ENCODE measurements at places on chromosomes 1 and 21.

DNA sequence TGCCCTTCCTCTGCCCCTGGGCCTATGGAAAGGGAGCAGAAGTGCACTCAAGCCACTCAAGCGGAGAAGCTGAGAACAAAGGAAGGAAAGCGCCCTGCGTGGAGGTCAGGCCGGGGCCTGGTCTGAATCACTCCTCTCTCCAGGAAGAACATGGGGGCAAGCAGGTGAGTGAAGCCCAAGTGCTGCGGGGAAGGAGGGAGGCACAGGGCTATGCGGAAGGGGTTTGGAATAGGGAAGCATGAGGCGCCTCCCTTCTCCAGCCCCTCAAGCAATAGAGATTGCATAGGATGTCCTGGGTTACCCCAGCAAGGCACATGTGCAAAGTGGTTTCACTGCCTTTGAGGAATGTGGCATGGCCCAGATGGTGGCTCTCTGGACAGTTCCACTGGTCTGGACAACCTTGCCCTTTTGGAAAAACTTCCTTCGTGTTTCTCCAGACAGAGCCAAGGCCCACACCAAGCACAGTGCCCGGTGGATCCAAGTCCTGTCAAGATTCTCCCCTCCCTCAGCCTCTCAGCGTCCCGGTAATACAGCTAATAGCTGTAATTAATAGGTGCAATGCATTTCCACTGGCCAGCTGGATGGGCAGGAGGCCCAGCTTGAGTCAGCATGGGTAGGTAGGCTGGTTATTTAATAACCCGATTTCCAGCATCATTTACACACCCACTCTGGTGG is 13.7 kb downstream of the BLACAT1 start:
- no peak for DNase-seq

DNA sequence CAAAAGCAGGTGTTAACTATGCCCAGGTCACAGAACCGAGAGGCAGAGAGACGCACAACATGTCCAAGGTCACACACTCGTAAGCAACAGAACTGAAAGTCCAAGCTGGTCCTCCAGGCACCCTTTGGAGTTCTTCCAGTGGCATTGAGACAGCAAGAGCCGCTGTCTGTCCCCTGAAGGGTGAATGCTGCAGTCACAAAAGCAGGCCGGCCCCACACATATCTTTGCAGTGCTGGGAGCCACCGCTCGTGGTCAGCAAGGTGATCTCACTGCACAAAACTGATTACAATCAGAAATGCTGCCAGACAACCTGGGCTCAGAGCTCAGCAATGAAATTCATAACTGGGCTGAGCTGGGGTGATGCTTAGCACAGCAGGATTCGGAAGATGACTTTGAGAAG is 47.4 kb upstream of the RAB4A start:
- no peak for DNase-seq

DNA sequence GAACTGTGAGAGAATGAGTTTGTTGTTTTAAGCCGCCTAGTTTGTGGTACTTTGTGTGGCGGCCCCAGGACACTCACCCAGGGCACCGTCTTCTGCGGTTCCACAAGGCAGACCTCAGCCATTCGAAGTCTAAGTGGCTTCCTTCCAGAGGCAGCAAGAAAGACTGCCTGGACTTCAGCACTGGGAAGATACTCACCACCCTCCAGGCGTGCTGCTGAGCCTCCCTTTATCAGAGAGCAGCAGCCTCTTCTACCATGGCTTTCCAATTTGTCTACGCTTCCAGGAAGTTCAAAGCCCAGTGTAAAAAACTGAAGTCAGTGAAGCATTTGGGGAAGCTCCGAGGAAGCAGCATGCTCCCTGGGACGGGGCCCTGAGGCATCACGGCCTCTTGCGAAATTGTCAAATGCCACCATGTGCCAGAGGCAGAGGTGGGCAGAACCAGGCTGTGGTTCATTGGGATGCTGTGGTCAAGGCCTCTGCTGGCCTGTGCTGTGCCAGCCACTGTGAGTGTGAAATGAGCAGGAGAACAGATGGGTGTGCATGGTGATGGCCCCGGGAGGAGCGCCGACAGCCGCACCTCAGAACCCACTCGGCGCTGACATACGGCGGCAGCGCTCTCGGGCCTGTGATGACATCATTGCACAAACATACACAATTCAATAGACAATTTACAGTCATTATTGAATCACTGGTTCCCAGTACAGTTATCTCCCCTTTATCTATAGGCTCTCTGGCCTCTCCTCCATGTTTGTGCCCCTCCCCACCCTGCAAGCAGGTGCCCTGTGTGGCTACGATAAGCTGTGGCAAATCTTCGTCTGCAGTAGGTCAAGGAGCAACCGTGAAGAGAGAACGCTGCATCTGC is 110.4 kb downstream of the PDE9A start:
- no peak for DNase-seq

GRCh38 chr1:70666381-70667140 is 255.5 kb downstream of the CTH start:
- no peak for DNase-seq

DNA sequence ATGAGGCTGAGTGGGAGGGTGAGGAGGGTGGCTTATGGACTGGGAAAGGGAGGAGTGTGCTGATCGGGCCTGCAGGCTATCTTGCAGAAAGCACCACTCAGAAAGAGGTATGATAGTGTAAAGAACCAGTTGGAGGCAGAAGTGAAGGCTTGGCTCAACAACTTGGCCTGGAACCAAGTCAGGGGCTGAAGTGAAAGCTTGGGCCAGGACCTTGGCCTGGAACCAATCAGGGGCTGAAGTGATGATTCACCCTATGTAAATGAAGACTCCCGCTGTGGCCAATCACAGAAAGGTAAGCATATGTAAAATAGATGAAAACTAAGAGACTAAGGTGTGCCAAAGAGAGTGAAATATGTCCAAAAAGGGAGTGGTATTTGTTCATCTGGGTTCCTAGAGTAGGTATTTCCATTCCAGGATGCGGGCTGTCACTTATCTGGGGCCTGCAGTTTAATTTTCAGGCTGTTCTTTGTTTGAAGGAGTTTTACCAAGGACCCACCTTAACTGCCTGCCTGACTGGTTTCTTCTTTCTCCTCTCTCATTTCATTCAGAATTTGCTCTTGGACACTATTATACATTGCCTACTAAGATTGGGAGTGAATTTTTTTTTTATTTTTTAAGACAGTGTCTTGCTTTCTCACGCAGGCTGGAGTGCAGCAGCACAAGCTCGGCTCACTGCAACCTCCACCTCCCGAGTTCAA is 5.1 kb upstream of the RFX5 start:
- DNase-seq: no peak

DNA sequence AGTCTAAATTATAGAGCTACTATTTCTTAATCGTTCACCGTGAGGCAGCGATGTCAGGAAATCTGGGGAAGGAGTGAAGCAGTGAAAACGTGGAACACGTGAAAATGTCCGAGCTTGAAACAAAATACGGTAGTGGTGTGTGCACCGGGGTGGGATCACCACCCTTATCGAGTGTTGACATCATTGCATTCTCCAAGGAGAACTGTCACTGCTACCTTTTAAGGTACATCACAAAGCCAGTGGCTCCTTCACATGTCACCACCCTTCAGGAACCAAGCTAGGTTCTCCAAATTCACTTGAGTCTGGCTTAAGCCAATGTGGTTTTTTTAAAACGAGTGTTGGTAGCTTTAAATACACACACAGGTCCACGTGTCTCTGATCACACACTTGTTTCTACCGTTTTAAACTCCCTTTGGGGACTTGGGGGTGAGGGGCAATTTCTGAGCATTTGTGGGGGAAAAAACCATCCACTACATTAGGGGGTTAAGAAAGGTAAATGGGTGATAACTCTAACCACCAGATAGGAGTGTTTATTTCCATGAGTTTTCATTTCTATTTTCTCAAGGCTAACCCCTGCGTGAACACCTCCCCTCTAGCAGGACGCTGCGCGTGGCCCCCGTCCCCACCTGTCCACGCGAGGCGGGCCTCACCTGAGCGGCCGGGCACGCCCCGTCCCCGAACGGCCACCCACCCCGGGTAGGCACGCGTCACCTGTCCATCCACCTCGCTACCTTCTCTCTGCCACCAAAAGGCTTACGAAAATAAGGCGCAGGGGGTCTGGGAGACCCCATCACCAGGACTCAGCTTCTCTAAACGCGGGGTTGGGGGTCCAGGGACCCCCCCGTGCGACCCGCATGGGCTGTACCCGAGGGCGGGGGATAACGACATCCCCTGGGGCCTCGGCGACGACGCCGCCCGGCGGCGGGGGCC is 978 bp downstream of the PRDM15 start:
- DNase-seq: no peak

GRCh38 chr1:177392336-177392735 is 221.6 kb downstream of the BRINP2 start:
- no peak for DNase-seq

DNA sequence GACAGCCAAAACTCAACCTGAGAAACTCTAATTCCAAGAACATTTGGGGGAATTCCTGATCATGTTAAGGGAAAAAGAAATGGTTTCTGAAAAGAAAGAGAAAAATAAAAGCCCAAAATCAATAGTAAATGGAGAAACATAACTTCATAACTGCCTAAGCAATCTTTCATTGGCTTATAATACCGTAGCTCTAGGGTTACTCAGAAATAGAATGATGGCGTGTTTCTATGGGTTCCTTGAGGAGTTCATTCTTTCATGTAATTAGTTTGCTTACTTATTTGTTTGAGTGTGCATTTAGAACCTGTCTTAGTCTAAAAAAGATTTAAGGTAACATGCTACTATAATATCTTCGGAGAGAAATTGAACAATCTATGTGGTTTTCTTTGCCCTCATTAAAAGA is 37.5 kb upstream of the FBXO28 start:
- no peak for DNase-seq

DNA sequence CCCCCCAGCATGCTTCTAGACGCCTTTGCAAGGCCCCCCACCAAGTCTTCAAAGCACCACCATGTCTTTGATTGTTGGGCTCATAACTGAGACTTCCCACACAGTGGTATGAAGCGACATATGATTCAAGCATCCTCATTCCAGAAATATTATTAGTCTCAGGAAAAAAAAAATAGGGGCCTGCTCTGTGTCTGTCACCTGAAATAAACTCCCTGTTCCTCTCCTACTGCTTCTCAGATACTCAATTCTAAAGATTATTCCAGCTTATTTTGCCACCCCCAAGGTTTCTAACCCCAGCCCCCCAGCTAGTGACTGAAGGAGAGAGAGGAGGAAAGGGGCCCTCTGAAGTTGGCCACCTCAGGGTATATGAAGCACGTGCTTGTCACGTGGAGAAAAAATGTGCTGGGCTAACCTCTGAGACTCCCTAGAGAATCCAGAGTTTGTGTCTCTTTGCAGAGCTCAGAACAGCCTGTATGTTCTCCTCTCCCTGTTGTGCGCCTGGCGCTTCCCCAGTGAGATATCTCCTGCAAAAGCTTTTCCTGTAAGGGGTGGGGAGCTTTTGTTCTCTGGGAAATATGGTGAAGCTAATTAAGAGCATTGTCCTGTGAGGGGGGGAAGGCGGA is 35.9 kb upstream of the RASAL2 start:
- DNase-seq: no peak

GRCh38 chr21:42839271-42840231 is 39.8 kb downstream of the WDR4 start:
- DNase-seq: no peak

- no peak for DNase-seq
Observed at GRCh38 chr1:235455823-235456222, 48.4 kb downstream of the B3GALNT2 start.

- no peak for DNase-seq
Observed at GRCh38 chr1:179129702-179130473, 48.0 kb downstream of the TOR3A start.

GRCh38 chr1:2631136-2632050 is 1.4 kb downstream of the MMEL1 start:
- no peak for DNase-seq

DNA sequence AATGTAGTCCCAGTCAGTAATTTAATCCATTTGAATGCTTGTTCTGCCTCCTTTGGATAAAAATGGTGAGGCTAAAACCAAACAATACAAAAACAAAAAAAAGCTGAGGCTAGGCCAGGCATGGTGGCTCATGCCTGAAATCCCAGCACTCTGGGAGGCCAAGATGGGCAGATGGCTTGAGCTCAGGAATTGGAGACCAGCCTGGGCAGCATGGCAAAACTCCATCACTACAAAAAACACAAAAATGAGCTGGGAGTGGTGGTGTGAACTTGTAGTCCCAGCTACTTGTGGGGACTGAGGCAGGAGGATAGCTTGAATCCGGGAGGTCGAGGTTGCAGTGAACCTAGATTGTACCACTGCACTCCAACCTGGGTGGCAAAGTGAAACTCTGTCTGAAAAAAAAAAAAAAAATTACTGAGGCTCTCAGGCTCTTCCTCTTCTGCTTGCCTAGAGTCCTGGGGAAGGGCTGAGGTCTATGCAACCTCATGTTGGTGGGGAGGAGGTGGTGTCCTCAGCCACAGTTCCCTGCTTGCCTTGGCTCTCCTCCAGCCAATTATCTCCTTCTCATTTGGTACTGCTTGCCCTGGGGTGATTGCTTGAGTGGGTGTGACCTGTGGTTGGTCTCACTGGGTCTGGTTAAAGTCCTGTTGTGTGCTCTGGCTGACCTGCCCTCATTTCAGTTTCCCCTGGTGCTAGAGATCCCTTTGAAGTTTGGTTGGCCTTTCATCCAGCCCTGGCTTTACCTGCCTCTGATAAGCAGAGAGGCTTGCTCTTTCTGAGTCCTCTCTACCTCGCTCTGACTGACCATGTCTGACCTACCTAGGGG is 20.9 kb downstream of the S1PR1 start:
- DNase-seq: no peak

DNA sequence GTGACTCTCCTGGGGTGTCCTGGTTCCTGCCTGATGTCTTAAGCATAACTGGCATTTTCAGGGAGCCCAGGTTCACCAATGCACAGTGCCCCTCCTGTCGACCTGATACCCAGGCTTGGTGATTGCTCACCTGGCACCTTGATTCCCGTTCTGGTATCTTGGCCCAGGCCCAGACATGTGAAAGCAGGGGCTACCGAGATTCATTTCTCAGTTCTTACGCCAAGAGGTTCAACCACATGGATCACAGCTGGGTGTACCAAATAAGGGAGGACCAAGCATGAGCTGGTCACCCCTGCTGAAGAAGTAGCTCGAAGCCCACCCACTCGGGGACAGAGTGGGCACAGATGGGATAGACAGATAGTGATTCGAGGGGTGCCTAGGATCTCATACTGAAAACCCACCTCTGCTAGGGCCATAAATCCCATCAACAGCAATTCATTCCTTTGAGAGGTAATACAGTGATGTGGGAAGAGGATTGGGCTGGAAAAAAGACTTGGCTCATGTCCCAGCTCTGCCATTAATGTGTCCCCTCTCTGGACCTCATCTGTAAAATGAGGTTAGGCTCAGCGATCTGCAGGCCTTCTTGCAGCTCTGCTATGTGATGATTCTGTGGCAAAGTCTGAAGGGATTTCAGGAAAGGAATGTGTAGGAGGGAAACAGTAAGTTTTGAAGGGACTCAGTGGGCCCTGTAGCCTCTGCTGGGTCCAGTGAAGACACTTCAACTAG is 2.7 kb downstream of the EPHX1 start:
- DNase-seq: no peak

- DNase-seq: no peak
Observed at GRCh38 chr1:83950106-83950661, 48.7 kb downstream of the TTLL7 start.

DNA sequence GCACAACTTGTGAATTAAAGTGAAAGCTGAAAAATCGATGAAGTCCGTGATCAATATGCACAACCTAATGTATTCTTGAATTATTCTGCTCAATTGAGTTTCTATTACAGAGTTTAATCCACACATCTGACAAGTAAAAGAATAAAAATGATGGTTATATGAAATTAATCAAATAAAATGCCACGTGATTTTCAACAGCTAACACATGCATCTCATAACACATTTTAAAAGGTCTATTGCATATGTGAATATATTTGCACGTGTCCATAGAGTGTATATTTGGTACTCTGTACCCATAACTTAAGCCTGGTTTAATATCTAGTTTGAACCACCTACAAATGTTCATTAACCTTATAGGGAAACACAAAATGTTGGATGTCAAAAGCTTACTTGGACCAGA is 266.2 kb downstream of the NTNG1 start:
- no peak for DNase-seq

All from activated CD4-positive, alpha-beta T cell treated with anti-CD3 and anti-CD28 coated beads for 24 hours (primary cell).